Effector memory CD4-positive, alpha-beta T cell (primary cell): ENCODE measurements at places on chromosomes 3 and 15.

- DNase-seq = no peak
Observed at GRCh38 chr15:62835762-62836161, 206.8 kb upstream of the TPM1 start.

- DNase-seq = no peak
Observed at GRCh38 chr15:40246496-40247280, 7.8 kb downstream of the PAK6 start.

DNA sequence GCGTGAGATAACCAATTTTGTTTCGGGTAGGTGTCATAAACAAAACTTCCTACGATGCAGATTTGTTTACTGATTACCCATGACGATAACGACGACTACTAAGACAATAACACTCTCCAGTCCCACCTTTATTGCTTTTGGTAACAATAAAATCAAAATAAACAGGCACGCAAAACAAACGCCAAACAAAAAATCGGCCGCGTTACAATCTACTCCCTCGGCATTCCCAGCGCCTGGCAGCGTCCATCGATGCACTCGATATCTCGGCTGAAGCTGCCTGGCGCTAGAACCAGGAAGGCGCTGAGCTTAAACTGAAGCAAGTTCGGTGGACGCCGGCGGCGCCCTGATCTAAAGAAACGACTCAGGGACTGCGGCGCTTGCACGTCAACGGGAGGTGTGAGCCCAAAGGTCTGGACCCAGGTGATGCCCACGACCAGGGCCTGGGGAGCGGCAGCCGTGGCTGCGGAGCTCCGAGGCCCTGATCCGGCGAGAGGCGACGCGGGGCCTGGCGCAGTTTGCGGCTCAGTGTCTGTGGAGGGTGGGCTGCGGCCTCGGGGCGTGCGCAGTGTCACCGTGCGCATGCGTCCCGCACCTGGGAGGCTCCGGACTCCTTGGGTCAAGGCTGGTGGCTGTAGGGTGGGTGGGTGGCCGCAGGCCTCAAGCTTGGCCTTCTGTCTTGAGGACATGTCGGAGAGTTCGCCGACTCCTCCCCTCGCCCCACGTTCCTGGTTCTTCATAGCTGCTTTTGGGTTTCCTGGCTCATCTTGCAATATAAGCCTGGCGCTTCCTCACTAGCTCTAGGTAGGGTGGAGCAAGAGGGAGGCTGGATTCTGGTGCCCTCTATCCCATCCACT, at the start of gene RSRC1:
Gene RSRC1 (plus strand): TSS at position 286 of the 854 bp plus-strand sequence. CDS start 12,016 bp downstream, outside the sequence.
- DNase-seq = peak; percentile 64

- DNase-seq = no peak
Observed at GRCh38 chr3:39144095-39144747, 9.2 kb downstream of the CSRNP1 start.

DNA sequence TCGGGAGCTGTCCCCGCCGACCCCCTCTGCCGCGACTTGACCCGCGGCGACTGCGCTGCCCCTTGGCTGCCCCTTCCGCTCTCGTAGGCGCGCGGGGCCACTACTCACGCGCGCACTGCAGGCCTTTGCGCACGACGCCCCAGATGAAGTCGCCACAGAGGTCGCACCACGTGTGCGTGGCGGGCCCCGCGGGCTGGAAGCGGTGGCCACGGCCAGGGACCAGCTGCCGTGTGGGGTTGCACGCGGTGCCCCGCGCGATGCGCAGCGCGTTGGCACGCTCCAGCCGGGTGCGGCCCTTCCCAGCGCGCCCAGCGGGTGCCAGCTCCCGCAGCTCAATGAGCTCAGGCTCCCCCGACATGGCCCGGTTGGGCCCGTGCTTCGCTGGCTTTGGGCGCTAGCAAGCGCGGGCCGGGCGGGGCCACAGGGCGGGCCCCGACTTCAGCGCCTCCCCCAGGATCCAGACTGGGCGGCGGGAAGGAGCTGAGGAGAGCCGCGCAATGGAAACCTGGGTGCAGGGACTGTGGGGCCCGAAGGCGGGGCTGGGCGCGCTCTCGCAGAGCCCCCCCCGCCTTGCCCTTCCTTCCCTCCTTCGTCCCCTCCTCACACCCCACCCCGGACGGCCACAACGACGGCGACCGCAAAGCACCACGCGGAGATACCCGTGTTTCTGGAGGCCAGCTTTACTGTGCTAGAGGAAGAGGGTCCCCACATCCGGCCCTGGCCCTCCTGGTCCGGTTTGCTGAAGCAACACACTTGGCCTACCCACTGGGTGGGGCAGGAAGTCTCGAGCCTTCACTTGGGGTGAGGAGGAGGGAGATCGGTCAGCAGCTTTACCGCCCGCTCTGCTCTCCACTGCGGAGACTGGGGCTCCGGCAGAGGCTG, at the start of gene RASSF1:
Gene RASSF1 (minus strand): TSS at position 389 of the 882 bp plus-strand sequence. CDS start 31 bp downstream, at position 358.
- peak; percentile 47 for DNase-seq

DNA sequence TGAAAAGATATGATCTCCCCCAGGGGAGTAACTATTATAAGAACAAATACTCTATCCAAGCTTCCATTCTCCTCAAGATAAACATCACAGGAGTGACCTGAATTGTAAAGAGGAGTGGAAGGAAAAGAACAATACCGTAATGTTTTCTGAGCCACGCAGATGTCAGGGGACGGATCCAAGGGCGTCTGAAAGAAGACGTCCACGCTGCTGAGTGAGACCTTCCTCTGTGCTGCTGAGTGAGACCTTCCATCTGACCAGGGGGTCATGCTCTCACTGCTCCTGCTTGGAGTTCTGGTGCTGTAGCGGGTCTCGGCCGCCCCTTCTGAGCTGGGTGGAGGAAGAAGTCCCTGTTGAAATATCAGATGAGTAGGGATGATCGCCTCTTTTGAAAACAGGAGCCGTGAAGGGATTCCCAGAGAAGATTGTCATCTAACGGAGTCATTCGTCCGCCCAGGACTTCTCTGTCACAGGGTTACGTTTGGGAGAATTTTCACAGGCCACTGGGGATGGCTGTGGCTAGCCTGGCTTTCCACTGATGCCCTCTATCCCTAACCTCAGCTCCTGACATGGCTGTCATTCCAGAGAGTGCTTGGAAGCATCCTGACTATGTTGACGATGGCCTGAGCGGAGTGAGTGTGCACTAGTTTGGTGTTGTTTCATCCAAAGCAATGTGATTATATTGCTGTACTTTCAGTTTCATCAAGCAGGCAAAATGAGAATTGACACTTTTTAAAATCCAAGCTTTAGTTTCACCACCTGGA, 184.9 kb downstream of the APBA2 start:
- no peak for DNase-seq

GRCh38 chr15:57245130-57245529, 131.2 kb upstream of the CGNL1 start:
- no peak for DNase-seq

DNA sequence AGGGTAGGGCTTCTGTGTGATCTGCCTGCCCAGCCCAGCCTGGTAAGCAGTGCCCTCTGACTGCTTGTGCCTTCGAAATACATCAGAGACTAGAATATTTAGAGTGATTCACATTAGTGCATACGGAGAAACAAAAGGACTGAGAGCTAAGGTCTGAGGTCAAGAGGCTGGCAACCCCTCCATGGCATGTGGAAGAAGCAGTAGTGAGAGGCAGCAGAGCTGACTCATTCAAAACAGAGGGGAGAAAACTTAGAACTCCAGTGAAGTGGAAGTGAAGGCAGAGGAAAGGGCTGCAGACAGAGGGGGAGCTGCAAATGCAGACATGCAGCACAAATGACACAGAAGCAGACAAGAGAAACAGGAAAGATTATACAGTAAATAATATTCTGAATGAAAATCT, 61.6 kb downstream of the ULK4 start:
- no peak for DNase-seq

DNA sequence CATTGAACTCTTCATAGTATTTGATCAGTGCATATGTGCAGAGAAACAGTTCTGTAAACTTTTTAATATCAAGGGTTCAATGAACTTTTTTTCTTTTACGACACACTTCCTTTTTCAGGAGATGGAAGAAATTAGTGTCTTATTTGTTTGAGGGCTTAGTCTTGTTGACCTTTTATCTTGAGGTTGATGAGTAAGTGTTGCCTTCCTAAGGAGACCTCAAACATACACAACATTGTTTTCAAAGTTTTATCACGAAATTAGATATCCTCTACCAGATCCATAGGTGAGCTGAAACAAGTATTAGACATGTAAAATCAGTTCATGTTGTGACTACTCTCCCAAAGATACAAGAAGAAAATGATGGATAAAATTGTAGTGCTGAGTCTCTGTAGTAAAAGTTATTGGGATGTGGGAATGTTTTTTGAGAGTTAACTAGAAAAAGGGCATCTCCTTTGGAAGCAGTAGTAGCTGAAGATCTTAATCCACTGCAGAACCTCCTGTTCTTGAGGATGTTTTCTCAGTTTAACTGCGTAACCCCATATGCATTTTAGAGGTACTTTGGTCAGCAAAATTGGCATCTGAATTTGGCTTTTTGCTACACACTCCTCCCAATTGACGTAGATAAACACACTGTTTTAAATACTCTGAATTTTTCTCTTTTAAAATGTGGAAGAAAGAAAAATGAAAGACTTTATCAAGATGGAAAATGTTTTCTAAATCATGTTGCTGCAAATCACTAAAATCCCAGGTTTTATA, 116.8 kb downstream of the GALK2 start:
- no peak for DNase-seq

- DNase-seq = no peak
Observed at GRCh38 chr3:116276675-116277074, 168.6 kb downstream of the LSAMP start.

DNA sequence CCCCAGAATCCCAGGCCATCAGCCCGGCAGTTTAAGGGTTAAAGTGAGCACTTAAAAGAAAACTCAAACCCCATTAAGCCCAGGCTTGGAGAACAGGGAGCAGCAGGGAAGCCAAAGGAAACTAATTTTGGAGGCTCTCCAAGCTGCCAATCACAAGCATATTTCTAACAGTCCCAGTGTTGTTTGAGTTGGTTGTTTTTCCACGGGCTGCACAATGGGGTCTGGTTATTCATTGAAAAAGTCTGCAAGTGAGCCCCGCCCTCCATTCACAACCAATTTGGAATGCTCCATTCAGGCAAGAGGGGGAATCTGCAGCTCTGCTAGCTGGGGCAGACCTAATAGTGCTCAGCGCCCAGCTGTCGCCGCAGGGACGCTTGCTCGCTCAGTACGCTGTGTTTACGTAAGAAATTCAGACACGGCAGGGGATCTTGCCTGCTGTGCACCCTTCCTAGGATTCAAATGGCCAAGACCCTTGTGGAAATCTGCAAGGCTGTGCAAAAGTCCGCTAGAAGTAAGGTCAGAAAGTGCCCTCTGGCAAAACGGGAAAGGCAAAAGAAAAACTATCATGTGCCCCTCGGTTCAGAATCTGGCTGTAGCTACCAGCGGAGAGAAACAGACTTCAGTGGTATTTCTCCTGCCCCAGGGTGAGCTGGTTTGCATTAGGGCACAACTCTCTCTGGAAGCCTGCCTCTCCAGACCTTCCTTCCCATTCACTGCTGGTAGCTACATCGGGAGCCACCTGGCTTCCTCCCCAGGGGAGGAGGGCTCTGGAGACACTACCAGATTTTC, 11.0 kb downstream of the ETV5 start:
- DNase-seq = no peak

DNA sequence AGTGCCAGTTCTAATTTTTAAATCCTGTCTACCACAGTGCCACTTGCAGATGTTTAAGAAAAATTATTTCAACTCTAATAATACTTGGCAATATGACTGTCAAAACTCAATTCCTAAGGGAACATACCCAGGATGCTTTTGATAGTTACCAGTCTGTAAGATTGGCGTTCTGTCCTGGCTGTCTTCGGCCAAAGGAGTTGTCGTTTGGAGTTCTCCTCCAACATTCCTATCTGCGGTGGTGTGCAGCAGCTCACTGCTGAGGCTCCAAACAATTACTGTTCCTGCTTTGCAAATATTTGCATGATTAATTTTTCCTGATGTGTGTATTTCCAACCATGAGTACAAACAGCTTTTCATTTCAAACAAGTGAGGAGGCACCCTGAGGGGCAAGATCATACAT, 330.8 kb upstream of the DPH6 start:
- no peak for DNase-seq

DNA sequence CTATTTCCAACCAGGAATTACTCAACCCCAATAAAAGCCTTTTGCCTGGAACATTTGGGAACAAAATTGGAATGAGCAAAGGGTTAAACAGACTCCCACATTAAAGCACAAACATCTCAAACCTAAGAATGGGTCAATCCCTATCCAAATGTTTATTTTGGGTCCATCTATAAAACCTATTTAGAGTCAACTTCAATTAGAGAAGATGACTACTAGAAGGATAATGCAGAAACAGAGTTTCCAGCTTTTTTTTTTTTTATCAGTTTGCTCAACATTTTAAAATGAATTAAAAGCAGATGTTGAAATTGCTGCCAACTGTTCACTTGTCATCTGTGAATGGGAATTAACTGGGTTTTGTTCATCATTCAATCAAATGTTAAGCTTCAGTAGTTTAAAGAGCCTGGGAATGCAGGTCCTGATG, 4.1 kb upstream of the TBC1D23 start:
- DNase-seq = no peak

GRCh38 chr15:47422881-47423665, 294.2 kb upstream of the SEMA6D start:
- no peak for DNase-seq

DNA sequence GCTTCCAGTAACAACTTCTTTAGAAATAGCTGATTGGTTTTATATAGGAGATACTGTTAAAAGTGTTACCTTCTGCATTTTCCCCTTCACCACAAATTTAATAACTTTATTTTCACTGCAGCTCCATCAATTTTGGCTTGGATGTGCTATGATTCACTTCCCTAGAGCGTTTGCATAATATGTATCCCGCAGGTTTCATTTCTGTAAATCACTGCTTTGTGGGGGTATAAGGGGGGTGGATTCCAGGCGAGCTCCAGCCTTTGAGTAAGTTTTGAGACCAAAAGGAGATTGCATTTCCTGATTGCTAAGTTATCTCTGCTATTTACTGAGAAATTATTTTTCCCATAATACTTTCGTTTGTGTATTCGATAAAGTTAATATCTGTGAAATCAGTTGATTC, 232.6 kb downstream of the TBL1XR1 start:
- no peak for DNase-seq

GRCh38 chr15:99511866-99512661, 53.7 kb upstream of the MEF2A start:
- no peak for DNase-seq

GRCh38 chr3:186218421-186218820, 109.5 kb upstream of the ETV5 start:
- DNase-seq = no peak

DNA sequence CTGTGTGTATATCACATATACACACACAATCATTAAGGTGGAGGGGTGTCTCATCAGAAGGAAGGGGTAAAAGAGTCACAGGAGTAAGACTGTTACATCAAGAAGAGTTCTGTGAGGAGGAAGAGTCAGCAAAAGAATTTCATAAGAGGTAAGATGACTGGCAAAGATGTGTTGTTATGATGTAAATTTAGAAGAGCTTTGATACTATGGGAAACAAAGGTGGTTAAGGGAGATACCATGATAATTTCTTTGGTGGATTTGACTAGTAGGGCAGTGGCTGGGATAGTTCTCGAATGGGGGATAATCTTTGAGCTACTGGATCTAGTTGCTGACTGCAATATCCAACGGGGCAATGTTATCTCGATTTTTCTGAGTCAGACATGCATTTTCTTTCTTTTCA, 61.6 kb downstream of the STAG1 start:
- DNase-seq = no peak

- DNase-seq = no peak
Observed at GRCh38 chr3:69944931-69945493, 54.5 kb upstream of the SAMMSON start.
